ENCODE measurements at places on chromosomes 6 and 20.

DNA sequence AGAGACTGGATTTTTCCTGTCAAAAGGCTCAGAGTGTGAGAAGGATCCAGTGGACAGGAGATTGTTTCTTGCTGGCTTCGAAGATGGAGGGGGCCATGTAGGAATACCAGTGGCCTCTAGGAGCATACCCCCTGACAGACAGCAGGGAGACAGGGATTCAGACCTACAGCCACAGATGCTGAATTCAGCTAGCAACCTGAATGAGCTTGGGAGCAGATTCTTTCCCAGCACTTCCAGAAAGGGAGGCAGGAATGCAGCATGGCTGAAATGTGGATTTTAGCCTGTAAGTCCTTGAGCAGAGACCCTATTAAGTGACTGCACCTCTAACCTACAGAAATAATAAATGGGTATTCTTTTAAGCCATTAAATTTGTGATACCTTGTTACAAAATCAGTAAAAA is 44.6 kb downstream of the STXBP5 start:
- no peak for DNase-seq

- peak; percentile 89 for DNase-seq
These were observed 7.8 kb downstream of the KCNG1 start for GRCh38 chr20:51014797-51015722.

DNA sequence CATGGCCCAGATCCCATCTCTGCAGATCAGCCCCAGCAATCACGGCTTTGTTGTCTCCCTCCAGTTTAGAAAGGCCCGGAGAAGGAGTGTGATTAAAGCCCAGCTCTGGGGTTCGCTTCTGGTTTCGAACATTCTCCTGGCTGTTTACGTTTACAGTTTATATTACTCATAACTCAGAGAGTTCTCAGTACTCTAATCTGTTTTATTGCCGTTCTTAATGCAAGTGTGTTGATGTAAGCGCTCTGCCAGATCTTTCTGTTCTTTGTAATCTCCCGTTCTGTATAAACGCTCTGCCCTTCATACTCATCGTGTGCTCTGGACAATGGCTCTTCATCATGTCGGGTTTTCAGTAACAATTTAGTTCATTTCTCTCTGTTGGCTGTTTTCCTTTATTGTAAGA is 118.0 kb upstream of the PRND start:
- DNase-seq: no peak

DNA sequence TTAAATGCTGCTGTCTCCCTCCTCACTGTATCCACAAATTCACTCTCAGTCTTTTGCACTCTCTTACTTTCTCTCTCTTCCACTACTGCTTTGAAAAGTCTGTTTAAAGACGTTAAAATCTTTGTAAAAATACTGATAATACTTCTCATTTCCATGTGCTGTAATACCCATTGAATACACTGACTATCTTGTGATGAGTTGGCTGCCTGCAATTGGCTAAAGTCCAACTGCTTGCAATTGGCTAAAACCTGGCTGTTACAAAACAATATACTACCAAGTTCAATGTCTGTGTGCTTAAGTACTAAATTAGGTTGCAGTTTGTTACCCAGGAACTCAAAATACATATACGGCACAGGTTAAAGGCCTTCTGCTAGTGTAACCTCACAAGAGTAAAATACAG is 264.8 kb downstream of the THBS2 start:
- DNase-seq: no peak

- DNase-seq: no peak
These were observed 530.1 kb upstream of the NOX3 start for GRCh38 chr6:155985660-155986138.

- DNase-seq: no peak
These were observed 21.6 kb upstream of the TBC1D7 start for GRCh38 chr6:13349811-13350506.

DNA sequence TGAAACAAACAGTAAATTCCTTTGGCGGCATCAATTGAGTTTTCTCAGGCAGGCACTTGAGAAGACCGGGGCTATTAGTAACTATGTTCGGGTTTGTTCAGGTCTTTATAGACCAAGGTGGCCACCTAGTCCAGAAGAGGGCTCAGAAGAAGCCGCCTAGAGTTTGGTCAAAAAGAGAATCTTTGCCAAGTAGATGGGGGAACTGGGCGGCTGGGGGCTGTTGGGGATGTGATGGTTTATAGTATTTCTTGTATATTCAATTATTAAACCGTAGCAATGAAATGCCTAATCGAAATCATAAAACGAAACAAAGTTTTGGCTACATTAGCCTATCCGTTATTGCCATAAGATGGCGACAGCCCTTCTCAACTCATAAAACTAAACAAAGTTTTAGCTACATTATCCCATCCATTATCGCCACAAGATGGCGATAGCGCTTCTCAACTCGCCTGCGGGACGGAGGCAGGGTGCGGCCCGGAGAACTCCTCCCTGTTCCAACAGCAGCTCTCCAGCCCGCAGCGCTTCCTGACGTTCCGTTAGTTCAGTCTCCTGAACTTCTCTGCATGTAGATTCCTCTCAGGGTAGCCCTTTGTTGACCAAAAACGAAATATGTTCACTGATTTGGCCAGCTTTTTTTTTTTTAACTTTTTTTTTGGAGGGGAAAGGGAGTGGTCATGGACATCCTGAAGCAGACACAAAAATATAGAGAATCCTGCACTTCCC is 120.5 kb upstream of the PRSS16 start:
- DNase-seq: no peak

- DNase-seq: no peak
These were observed 33.0 kb downstream of the SPATA2 start for GRCh38 chr20:49882171-49882970.

DNA sequence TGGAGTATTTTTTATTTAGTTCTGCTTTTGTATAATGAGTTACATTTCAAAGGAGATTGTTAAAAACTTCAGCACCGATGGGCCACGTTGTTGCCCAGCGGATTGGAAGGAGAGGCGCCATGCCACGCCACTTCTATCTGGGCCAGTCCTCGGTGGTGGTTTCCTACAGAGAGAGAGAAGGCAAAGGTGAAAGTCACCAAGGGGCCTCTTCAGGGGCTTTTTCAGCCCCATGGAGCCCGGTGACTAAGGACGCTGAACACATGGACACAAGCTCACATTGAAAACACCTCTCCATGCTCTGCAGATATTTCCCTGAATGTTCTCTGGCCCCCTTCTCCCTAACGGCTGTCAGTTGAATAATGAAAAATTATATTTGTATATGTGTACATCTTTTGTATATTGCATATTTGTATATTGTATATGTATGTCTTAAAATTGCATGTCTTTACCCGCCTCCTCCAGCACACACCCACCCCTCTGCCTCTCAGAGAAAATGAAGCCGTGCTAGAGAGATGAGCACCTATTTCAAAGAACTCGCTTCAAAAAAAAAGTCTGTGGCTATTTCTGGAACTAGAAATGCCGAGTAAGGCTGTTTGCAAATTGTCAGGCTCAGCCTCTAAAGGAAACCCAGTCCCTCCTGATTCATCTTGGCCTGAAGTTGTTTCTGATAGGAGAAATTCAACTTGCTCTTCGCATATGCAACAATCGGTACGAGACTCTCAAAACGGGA is 91.9 kb upstream of the CDH4 start:
- DNase-seq: no peak

GRCh38 chr20:62686869-62687830 is 21.5 kb upstream of the NTSR1 start:
- no peak for DNase-seq

DNA sequence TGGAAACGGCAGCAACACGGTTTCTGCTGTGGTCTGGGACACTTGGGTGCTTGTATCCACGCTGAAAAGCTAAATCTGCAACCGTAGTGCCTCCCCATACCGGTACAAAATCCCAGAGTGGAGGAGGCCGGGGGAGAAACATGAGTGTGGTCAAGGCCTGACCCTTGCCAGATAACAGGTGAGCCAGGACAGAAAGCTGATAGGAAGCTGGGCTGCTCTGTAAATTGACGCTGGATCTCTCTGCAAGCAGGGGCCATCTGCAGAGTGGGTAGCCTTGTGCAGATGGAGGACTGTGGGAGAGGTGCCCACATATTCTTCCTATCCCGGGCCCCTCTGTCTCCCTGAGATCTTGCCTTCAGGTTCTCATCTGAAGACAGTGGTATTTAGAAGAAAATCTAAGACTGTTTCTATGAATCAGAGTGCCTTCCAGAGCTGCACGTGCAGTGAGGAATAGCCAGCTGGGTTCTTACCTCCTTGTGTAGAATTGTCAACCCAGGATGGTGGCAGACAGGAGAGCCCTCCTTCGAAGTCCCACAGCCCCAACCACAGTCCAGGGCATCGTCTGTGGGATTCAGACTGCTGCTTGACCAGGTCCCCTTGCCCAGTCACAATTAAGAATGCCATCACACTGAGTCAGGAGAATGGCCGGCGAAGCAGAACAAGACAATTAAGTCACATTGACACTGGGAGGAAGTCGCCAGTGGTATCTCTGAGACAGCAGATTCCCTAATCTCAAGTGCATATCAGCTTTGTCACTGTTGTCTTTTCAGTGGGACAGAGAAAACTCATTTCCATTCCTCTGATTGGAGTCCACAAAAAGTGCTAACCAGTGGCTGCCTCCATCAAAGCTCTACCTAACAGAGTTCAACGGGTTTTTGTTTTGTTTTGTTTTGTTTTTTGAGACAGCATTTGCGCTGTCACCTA is 100.0 kb upstream of the RIPOR2 start:
- no peak for DNase-seq

DNA sequence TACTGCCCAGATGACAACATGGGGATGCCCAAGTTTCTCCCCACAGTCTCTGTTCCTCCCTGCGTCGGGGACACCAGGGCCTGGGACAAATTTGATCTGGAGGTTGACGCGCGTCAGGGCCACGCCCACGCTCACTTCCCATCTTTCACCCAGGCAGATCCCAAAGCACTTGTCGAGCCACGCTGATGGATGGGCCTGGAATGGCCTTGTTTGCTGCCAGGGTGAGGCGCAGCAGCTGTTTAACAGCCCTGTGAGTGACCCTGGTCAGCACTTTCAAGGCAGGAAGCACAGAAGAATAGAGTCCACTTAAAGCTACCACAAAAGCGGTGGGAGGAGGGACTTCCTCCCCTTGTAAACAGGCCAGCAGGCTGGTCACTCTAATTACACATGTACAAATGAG is 324.7 kb upstream of the JARID2 start:
- DNase-seq: no peak

DNA sequence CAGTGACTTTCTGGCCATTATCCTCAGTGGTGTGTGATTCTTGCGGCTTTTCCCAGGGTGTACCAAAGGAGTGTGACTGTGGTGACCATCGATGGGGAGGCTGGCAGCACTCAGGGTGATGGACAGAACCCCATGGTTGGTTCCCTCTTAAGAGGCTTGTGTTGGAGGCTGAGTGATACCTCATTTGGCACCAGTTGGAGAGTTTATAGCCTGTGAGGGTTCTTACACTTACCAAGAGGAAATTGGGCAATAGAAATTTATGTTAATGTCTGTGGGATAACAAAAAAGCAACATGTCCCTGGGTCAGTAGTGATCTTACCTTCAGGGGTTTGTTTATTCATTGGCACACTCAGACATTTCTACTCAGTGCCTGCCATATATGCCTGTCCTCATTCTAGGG is 37.2 kb downstream of the DAAM2 start:
- DNase-seq: no peak

- no peak for DNase-seq
These were observed 15.8 kb downstream of the COX4I2 start for GRCh38 chr20:31653561-31653960.

DNA sequence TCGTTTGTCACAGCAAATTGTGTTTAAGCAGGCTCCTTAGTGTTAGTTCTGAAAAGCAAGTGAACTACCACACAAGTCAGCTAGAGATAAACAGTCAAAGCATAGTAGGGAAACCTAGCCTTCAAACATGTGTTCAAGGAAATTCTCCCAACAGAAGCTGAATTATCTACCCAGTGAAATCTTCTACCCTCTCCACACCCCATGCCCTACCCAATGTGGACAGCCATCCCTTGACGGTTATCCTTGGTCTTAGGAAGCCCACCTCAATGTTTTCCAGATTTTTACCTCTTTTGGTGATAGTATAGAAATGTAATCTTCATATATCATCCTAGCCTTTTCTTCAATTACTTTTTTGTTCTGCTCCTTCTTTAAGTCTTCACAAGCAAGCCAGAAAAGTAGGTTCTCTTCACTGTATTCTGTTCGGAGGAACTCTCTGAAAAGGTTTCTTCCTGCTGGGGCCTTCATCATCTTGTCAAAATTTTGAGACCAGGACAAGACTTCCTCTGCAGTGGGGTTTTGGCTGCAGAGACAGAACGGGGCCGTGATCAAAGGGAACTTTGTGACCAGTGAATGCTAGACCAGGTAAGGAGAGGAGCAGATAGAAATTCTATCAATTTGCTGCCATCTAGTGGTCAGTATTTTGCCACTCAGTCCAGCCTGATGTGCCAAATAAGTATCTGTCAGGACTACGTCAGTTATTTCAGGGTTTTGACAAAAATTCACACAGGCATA is 21.6 kb upstream of the MTRF1L start:
- DNase-seq: peak; percentile 32

DNA sequence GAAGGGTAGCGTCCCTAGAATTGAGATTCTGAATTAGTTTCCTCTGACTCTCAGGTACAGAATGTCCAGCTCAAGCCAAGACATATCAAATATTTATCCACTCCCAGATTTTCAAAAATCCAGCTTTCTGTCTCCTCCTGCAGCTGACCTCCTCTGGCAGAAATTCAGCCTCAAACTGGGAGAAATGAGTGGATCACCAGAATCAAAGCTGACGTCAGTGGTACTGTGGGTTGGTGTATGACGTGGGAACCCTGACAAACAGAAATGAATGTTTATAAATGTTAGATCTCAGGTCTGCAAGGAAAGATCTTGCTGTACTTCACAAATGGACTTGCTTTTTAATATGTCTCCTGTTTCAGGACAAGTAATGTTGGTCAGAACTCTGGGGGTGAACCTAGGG is 595.0 kb downstream of the PTPRT start:
- DNase-seq: no peak

- DNase-seq: peak; percentile 79
These were observed 16.8 kb upstream of the ARFGEF2 start for GRCh38 chr20:48904566-48905296.

- no peak for DNase-seq
These were observed 93.7 kb downstream of the KCNB1 start for GRCh38 chr20:49388744-49389143.

- DNase-seq: no peak
These were observed 27.3 kb upstream of the SIRPG start for GRCh38 chr20:1684872-1685271.

DNA sequence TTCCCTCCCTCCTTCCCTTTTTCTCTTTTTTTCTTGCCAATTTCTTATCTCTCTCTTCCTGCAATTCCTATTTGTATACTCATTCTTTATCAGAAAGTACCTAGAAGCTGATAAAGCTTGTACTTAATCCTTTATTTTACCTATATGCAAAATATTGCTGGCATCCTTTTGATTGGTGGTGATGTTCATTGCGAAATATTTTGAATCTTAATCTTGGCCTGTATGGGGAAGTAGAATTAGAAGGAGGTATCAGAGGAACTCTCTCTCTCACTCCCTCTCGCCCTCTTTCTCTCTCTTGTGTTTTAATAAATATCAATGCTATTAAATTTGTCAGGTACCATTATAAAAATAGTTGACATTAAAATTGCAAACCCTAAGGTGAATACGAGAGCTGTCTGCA is 52.8 kb downstream of the UST start:
- no peak for DNase-seq

GRCh38 chr20:58634521-58635278 is 16.4 kb upstream of the STX16 start:
- DNase-seq: no peak

- DNase-seq: no peak
These were observed 99.4 kb downstream of the MYB start for GRCh38 chr6:135280375-135281136.

All from HuH-7.5 (cell line).